ENCODE measurements at places on chromosomes 16 and 17.

- DNase-seq = no peak
These were observed 66.1 kb upstream of the DNAH17 start for GRCh38 chr17:78643326-78643725.

- peak; percentile 72 for DNase-seq
These were observed 50.2 kb downstream of the DNAH3 start for GRCh38 chr16:21100447-21100846.

- DNase-seq = no peak
These were observed 271.6 kb upstream of the TNRC6C start for GRCh38 chr17:77686903-77687302.

GRCh38 chr16:82007189-82007588 lies 4.1 kb downstream of the SDR42E1 start:
- DNase-seq = no peak

- no peak for DNase-seq
These were observed 1241.8 kb upstream of the GOT2 start for GRCh38 chr16:59975953-59976352.

DNA sequence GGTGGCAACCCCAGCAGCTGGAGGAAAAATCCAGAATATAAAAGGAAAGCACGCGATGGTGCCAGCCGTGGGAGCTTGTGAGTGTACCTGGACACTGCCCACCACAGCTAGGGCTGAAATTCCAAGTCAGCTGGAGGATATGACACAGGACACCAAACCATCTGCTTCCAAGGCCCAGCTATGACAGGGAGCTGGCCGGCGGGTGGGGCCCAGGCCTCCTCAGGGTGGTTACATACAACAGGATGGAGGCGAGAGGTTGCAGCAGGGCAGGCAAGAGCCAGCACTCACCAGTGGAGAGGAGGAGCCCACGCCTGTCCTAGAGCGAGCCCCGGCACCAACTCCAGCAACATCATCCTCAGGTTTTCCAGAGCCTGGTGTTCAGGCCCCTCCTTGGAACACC lies 163.2 kb upstream of the RPL38 start:
- no peak for DNase-seq

DNA sequence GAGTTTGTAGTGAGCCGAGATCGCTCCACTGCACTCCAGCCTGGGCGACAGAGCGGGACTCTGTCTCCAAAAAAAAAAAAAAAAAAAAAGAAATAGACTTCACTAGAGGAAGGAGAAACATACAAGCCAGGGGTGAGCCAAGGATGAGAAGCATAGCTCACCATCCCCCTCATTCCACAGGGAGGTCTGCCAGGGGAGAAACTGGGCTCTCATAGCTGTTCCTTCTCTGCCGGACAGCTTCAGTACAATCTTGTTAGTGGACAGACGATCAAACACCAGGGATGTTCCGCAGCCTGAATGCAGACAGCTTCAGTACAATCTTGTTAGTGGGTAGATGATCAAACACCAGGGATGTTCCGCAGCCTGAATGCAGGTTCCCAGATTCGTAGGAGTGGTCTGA lies 509.6 kb downstream of the CDH13 start:
- no peak for DNase-seq

Measured in DMS53 (cell line).